ENCODE measurements at places on chromosomes 7 and 10. TPM values are rescaled to one million over a fixed set of nuclear protein-coding genes. Genes with fewer than 3 reads are reported as not detected.
A peak's percentile ranks its signal among the peaks of the same experiment; 100 is the strongest.

The CLRN3 gene
- not detected for total RNA-seq

The MPP7 gene
- 27.2 TPM for total RNA-seq

The TMEM140 gene
- total RNA-seq, result 13.3 TPM

The CRHR2 gene
- not detected for total RNA-seq

The IRF5 gene
- 5.8 TPM for total RNA-seq

The ERVW-1 gene
- not detected for total RNA-seq

The FAM25C gene
- not detected for total RNA-seq

GRCh38 chr7:30420662-30421061 is 57.9 kb downstream of the NOD1 start:
- H3K36me3 ChIP-seq, result peaks cover 18% of the 10 kb centered on the region
- DNase-seq, result no peak
- no peak overlapping the region for H3K4me3 ChIP-seq

GRCh38 chr7:97024209-97025129 is at the start of gene DLX5:
DLX5 (minus strand) TSS chr7:97024831; CDS start chr7:97024623, 208 bp downstream.
- peaks cover 68% of the 10 kb centered on the region for H3K4me1 ChIP-seq
- H3K36me3 ChIP-seq, result no peaks in the 10 kb centered on the region
- H3K27me3 ChIP-seq, result peaks cover 100% of the 10 kb centered on the region

DNA sequence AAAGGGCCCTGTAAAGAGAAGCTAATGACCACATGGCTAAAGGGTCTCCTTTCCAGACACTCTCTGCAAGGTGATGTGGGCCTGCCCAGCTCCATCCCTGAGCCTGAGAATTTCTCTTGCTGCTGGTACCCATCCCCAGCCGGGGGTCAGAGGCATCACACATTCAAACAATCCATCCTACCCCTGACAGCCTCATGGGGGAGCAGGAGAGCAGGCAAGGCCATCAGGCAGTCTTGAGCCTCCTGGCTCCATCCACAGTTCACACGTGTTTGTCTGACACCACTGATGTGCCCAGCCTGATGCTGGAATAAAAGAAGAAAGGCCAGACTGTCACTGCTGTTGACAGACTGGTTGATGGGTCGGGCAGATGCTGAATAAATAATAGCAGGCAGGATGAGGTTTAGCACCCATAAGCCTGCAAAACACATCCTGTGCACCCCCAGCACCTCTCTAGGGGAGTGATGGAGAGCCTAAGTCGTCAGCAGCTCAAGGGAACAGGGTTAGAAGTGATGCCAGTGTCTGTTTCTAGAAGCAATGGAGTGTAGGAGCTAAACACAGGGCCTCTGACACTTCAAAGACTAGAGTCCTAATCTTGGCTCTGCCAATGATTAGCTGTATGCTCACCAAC is 43.5 kb downstream of the TLL2 start:
- H3K4me1 ChIP-seq, result no peaks in the 10 kb centered on the region
- H3K36me3 ChIP-seq, result no peaks in the 10 kb centered on the region
- H3K27ac ChIP-seq, result no peak overlapping the region
- no peak overlapping the region for H3K4me3 ChIP-seq
- H3K27me3 ChIP-seq, result no peaks in the 10 kb centered on the region

DNA sequence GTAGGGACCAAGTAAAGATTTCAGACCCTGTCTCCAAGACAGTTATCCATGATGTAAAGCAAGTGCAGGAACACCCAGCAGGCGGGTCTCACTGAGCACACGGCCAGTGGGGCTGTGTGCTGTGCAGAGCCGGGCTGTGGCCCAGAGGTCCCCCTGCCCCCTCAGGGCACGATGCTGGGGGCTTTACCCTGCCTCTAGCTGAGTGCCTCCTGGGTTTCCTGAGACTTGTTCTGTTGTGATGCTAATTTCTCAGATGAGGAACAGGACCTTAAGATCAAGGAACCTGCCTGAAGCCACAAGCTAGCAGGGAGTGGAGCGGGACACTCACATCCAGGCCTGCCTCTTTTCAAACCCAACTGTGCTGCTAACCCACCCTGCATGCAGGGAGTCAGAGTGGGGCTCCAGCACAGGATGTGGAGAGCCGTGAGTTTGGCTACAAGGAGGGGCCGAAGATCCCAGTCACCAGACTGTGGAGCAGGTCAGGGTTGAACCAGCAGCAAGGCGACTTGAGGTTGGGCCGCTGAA is 76.1 kb upstream of the LYZL2 start:
- H3K4me3 ChIP-seq, result no peak overlapping the region
- peaks cover 9% of the 10 kb centered on the region for H3K4me1 ChIP-seq
- no peak for DNase-seq

DNA sequence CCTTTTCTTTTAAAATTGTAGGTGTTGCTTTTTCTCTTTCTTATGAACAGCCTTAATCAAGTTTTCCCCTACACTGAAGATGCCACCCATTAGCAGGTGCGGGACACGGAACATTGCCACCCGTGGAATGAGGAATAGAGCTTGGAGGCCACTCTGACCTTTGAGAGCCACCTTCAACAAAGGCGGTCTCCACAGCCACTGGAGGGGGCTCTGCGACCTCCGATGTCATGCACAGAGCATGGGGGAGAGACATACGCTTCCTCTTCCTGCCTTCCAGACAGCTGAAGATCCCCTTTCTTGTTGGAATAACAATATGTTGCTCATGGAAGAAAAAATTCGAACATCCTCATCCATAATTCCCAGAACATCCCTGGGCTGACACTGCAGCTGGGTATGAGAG is 39.1 kb downstream of the ADARB2 start:
- no peaks in the 10 kb centered on the region for H3K27me3 ChIP-seq
- no peaks in the 10 kb centered on the region for H3K36me3 ChIP-seq
- no peak for DNase-seq
- H3K27ac ChIP-seq, result no peak overlapping the region
- H3K4me1 ChIP-seq, result no peaks in the 10 kb centered on the region
- no peak overlapping the region for H3K4me3 ChIP-seq

GRCh38 chr10:60728056-60728455 is 50.2 kb upstream of the CDK1 start:
- H3K4me3 ChIP-seq, result no peak overlapping the region
- no peaks in the 10 kb centered on the region for H3K4me1 ChIP-seq
- peaks cover 15% of the 10 kb centered on the region for H3K27me3 ChIP-seq

DNA sequence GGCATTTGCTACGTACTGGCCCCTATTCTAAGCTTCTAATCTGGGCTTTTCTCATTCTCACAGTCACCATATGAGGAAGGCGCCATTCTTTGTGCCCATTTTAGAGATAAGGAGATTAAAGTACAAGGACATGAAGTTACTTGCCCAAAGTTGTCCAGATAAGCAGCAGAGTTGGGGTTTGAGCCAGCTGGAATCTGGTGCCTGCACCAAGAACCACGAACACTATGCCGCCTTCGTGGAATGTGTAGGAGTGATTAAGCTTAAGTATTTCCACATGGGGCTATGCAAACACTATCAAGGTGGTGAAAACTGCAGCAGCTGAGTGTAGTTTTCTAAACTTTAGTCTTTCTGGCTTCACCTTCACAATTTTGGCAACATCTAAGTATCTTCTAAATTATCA is 342.7 kb upstream of the ETV1 start:
- no peaks in the 10 kb centered on the region for H3K36me3 ChIP-seq
- DNase-seq, result no peak
- no peaks in the 10 kb centered on the region for H3K27me3 ChIP-seq
- no peak overlapping the region for H3K4me3 ChIP-seq
- H3K27ac ChIP-seq, result no peak overlapping the region
- no peaks in the 10 kb centered on the region for H3K4me1 ChIP-seq

GRCh38 chr10:33487014-33487776 is 152.7 kb upstream of the NRP1 start:
- H3K36me3 ChIP-seq, result no peaks in the 10 kb centered on the region
- peak; percentile 55 for DNase-seq
- no peak overlapping the region for H3K27ac ChIP-seq
- no peaks in the 10 kb centered on the region for H3K4me1 ChIP-seq

GRCh38 chr10:63430091-63430998 is 35.4 kb downstream of the JMJD1C start:
- H3K27ac ChIP-seq, result no peak overlapping the region
- H3K27me3 ChIP-seq, result no peaks in the 10 kb centered on the region
- no peak overlapping the region for H3K4me3 ChIP-seq
- no peaks in the 10 kb centered on the region for H3K36me3 ChIP-seq

GRCh38 chr7:12327922-12328321 is 75.7 kb downstream of the VWDE start:
- no peak overlapping the region for H3K27ac ChIP-seq
- H3K27me3 ChIP-seq, result no peaks in the 10 kb centered on the region
- no peaks in the 10 kb centered on the region for H3K36me3 ChIP-seq
- no peak overlapping the region for H3K4me3 ChIP-seq

DNA sequence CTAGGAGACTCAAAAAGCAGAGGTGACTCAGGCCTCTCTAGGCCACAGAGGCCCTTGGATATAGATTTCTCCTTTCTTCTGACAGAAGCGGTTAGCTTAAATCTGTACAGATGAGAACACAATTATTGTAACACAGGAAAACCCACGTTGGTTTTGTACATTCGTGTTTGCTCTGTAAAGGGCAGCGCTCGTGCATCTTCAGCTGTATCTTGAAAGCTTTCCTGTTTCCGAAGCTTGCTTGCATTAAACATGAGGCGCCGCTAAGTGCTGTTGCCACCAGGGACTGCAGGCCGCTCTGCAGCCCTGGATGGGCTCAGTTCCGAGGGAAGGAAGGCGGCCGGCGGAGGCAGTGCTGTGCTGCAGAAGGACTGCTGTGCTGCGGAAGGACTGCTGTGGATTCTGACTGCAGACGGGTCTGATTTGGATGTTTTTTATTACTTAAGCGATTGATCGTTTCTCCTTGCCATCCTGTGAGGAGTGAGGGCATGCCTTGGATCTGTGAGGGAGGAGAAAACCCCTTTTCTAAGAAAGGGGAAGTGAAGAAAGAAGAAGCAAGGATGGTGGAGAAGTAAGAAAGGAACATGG is 53.3 kb downstream of the FHIP2A start:
- no peak overlapping the region for H3K27ac ChIP-seq
- DNase-seq, result peak; percentile 71
- peaks cover 14% of the 10 kb centered on the region for H3K4me1 ChIP-seq
- H3K4me3 ChIP-seq, result no peak overlapping the region
- H3K36me3 ChIP-seq, result no peaks in the 10 kb centered on the region

DNA sequence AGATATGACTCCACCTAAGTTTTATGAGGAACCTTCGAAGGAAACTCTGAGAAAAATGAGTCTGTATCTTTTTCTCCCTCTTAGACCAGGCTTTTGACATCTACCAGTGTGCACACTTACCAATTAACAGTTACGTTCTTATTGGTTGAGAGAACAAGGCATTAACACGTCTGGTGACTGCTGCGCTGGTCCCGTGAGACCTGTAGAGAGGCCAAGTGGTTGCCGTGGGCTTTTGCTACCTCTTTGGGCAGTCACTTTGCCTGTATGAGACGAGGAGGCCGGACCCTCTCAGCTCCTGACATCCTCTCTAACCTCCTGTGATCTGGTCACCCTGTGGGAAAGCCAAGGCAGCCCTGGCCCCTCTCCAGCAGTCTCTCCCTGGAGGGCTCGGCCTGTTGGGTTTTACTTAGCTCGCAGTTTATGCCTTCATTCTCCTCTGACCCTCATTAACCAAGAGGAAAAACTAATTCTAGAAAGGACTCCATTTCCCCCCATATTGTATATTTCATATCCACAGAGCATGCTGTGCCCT is 513.9 kb upstream of the GALNT17 start:
- no peaks in the 10 kb centered on the region for H3K27me3 ChIP-seq
- no peaks in the 10 kb centered on the region for H3K36me3 ChIP-seq
- no peak overlapping the region for H3K27ac ChIP-seq

DNA sequence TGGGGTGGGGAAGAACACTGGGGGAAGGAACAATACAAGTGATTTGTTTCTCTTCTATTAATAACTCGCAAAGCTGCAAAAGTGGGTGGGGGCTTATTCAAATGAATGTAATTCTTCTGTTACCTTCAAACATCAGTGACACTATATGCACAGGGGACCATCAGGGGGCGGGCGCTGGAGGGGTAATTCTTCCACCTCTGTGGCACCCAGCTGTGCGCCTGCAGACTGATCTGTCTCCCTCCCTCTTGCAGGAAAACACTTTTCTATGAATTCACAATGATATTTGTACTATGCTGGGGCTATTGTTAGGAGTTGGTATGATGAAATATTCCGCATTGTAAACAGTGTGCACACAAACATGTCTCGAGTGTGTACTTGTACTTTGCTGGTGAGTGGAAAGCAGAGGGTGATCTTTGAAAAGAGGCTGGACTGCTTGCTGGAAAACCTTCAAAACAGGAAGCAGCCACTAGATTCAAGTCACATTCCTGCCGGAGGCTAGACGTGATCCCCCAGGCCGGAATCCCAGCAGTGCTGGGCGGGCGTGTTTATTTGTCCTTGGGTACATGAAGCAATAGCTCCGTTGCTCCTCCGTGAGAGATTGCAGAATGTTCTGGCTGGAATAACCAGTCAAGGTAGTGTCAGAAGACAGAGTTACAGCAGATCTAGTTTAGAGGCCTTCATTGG is 15.8 kb upstream of the BNIP3 start:
- no peak overlapping the region for H3K4me3 ChIP-seq
- DNase-seq, result peak; percentile 85
- peak overlapping the region; percentile 11 for H3K27ac ChIP-seq
- H3K36me3 ChIP-seq, result no peaks in the 10 kb centered on the region
- H3K4me1 ChIP-seq, result peaks cover 28% of the 10 kb centered on the region
- H3K27me3 ChIP-seq, result no peaks in the 10 kb centered on the region

GRCh38 chr7:80496586-80496985 is 15.3 kb downstream of the GNAT3 start:
- H3K27me3 ChIP-seq, result no peaks in the 10 kb centered on the region
- no peaks in the 10 kb centered on the region for H3K36me3 ChIP-seq
- no peak overlapping the region for H3K27ac ChIP-seq
- H3K4me1 ChIP-seq, result no peaks in the 10 kb centered on the region

- no peaks in the 10 kb centered on the region for H3K27me3 ChIP-seq
- H3K36me3 ChIP-seq, result no peaks in the 10 kb centered on the region
- DNase-seq, result peak; percentile 89
- H3K4me1 ChIP-seq, result peaks cover 63% of the 10 kb centered on the region
Observed at GRCh38 chr10:32367793-32368453, 21.0 kb upstream of the EPC1 start.

GRCh38 chr7:70215491-70215890 is 617.2 kb downstream of the AUTS2 start:
- no peak overlapping the region for H3K27ac ChIP-seq
- no peaks in the 10 kb centered on the region for H3K27me3 ChIP-seq
- H3K4me3 ChIP-seq, result no peak overlapping the region
- H3K36me3 ChIP-seq, result no peaks in the 10 kb centered on the region
- no peaks in the 10 kb centered on the region for H3K4me1 ChIP-seq

DNA sequence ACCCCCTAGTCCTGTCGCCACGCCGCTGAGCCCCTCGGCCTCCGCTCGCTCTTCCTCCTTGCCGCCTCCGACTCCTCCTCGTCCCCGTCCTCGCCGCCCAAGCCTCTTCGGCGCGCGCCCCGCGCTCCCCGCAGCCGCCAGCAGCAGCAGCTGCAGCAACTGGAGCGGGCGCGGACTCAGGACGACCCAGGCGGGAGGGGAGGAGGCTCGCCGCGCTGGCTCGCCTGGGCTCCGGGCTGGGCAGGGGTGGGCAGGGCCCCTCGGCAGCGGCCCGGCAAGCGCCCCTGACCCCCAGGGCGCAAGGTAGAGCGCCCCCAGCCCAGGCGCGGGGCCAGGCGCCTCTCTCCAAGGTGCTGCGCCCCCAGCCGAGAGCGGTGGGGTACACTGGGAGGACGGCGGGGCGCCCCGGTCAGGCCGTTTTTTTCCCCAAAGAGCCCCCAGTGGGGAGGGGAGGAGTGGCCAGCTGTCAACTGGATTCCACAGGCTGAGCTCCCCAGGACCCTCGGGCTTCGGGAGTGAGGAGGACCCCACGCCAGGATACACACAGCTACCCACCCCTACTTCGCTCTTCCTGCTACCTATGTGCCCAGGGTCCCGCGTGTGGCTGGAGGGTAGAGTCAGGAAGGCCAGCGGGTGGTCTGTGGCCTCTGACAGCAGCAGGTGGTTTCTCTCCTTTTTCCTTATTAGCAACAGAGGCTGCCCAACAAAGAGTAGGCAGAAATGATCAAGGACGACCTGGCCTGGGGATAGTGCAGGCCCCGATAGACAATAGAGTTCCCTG is 903 bp upstream of the KCNMA1 start:
- peak overlapping the region; percentile 62 for H3K4me3 ChIP-seq
- H3K4me1 ChIP-seq, result peaks cover 51% of the 10 kb centered on the region
- H3K27me3 ChIP-seq, result peaks cover 34% of the 10 kb centered on the region
- no peaks in the 10 kb centered on the region for H3K36me3 ChIP-seq
- DNase-seq, result no peak
